ENCODE measurements at places on chromosomes 3 and 15.
A peak's percentile ranks its signal among the peaks of the same experiment; 100 is the strongest.

DNA sequence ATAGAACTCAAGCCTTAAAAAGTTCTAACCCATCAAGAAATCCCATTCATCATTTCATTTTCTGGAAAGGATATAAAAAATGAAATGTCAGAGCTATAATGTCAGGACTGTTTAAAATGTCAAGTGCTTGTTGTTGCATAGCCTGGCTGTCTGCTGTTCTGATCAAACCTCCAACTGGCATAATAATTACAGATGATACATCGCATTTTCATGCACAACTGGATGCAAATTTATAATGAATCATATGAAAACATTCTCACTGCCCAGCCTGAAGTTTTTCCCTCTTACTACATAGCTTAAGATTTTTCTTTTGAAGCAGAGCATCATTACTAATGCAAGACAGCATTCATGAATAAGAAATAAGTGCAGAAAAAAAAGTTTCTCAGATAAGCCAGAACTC lies 46.5 kb downstream of the GUCA1C start:
- peak; percentile 22 for DNase-seq

GRCh38 chr3:134291319-134292254 lies 40.9 kb upstream of the RYK start:
- DNase-seq: peak; percentile 76

DNA sequence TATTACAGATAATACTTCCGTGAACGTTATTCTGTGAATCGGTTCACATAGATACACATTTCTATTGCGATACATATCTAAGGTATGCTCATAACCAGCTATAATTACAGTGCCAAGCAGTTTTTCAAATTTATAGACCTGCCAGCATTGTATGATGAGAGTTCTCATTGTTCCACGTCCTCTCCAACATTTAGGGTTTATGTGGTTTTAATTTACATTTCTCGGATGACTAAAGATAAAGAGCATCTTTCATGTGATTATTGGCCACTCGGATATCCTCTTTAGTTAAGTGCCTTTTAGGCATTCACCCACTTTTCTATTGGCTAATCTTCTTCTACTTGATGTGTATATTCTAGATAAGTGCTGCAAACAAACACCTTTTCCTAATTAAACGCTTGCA lies 134.7 kb upstream of the CCDC54 start:
- no peak for DNase-seq

DNA sequence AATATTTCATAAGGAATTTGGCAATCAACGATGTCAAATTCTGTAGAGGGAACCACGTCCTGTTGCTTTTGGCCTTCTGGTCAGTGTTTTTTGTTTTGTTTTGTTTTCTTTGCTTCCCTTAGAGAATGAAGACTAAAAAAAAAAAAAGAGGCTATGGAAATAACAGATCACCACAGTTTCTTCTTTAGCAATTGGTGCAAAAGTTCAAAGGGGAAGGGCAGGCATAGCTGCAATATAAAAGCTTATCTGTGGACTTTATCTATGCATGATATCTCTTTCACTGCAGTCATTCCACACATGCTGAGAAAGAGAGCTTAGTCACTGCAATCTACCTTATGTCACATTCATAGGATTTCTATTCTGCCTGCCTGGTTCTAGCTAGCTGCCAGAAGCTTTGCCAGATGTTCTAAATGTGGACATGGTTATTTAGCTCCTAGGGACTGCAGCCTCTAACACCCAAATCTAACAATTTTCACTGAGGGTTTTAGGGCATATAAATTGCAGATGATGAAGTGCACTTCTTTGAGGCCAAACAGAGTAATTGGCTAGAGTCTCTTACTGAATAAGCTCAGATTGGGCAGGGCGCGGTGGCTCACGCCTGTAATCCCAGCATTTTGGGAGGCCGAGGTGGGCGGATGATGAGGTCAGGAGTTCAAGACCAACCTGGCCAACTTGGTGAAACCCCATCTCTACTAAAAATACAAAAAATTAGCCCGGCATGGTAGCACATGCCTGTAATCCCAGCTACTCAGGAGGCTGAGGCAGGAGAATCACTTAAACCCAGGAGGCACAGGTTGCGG lies 637.2 kb downstream of the NTRK3 start:
- peak; percentile 78 for DNase-seq

DNA sequence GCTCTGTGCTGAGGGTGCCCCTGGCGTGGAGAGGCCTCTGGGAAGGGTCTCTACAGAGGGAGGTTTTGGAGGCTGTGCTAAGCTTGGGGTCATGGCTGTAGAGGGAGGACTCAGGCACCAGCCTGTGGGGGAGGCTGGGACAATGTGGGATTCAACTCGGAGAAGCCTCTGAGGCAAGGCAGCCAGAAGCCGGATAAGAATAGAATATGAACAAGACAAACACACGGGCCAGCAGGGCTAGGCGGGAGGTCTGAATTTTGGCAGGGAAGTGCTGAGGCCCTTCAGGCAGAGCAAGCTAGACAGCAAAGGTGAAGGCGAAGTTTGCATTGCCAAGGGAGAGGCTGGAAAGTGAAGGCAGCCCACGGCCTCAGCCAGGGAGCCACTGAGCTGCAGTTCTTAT lies 612.1 kb upstream of the NR2F2 start:
- DNase-seq: no peak

DNA sequence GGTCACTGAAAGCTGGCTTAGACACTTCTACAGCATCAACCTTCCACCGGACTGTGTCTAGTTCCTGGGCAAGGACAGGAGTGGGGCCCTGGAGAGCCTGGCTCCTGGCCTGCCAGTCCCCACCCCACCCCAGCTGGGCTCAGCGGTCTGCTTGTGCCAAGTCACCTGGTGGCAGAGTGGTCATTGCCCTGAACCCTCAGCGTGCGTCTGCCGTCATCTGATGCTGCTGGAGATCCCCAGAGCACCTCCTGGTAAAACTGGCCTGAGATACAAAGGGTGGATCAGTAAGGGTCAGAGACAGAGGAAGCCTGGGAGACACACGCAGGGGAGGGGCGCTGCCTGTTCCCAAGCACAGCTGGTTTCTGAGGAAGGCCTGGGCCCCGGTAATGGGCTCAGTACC lies 16.7 kb downstream of the ITIH4 start:
- DNase-seq: no peak

GRCh38 chr3:9168241-9168741 lies 81.2 kb downstream of the SRGAP3 start:
- DNase-seq: no peak

DNA sequence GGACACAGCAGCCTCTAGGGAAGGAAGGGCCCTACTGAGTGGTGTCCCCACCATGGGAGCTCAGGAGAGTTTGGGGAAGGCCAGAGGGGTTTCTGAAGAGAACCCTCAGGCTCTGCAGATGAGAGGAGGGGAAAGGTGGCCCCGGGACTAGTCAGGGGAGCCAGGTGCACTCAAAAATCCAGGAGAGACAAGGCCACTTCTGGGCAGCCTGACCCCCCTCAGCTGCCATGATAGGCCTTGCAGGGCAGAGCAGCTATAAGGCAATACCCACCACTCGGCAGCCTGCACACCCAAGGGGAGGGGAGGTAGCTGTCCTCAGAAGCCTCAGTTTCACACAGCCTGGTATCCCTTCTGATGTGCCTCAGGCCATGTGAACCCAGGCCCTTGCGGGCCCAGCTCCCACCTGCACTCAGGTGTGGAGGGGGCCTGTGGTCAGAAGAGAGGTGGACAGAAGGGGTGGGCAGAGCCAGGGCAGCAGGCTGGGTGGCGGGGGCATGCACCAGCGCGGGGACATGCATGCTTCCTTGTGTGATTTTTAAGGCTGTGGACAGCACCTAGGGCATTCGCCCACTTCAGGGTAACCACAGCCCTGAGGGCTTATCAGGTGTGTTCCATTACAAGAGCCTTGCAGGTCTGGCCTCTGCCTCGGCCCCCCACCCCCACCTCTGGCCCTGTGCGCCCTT lies 34.6 kb downstream of the SRPRB start:
- no peak for DNase-seq

DNA sequence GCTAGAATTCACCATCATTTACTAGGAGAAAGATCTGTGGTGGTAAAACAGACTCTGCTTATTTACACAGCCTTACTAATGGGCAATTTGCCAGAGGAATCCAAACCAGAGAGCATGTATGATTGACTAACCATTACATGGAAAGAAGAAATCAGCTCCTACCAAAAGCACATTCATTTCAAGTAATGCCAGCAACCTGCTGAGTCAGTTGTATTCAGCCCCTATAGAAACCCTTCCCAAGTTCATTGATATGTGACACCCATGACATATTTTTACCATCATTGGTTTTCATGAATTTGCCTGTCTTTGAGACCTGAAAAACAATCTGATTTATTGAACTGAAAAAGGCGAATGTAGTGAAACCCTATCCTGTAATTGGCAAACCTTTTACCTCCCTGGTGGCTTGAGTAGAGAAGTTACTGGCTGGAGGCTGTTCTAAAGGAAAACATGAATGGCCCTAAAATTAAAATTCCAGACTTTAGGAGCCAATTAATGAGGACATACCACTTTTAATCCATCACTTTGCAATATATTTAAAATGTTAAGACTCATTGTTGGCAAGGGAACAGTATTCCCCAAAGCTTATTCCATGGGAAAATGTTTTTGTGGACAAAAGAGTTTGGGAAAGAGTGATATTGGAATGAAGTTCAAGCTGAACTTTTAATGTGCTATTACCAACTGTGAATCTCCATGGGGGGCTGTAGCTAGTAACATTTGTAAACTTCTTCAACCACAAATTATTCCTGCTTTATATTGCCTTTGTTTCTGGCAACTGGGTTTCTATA lies 542.9 kb downstream of the FHIT start:
- DNase-seq: peak; percentile 53

DNA sequence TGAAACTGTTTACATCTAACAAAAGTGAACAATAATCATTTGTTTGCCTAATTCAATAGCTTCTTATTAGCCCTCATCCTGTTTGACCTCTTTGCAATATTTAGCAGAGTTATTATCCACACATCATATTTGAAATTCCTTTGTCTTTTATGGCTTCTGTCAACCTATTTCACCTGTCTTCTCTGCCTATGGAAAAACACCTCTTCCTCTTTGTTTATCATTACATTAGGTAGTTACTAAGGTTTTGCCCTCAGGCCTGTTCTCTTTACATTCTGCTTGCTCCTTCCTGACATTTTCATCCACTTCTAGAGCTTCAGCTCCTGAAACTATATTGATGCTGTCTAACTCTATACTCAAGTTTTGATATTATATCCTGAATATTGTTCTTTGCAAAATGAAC lies 183.0 kb downstream of the SUCNR1 start:
- no peak for DNase-seq

DNA sequence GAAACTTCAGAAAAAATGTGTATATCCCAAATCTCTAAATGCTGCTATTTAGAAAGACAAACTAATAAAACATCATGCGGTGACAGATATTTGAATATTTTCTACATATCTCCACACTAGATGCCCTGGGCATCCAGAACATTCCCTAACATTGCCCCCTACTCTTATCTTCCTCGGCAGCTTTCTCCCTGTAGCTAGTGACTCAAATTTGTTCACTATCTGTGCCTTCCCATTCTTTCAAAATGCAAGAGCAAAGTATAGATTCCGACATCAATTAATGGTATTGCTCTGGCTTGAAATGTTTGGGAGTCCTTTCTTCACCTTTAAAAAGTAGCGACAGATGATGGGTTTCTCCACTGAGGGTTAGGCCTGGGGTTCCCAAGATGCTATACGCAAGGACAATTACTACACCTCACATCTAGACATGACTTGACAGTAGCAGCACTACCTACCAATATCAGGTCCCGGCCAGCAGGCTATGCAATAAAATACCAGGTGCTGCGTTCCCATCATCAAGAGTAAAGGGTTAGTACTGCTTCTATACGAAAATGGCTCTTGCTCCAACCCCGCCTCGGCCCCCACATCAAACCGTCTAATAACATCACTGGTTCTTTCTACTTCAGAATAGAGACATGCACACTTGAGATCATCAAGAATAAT lies 631 bp downstream of the UBR1 start:
- DNase-seq: no peak

- DNase-seq: no peak
Observed at GRCh38 chr3:148329481-148330235, 368.0 kb upstream of the AGTR1 start.

- DNase-seq: no peak
Observed at GRCh38 chr15:76151599-76151974, 91.8 kb downstream of the TMEM266 start.

Data from stromal cell of bone marrow (primary cell).